ENCODE measurements at places on chromosomes 7 and 10.

- DNase-seq: no peak
Observed at GRCh38 chr7:155378959-155379871, 78.7 kb upstream of the EN2 start.

DNA sequence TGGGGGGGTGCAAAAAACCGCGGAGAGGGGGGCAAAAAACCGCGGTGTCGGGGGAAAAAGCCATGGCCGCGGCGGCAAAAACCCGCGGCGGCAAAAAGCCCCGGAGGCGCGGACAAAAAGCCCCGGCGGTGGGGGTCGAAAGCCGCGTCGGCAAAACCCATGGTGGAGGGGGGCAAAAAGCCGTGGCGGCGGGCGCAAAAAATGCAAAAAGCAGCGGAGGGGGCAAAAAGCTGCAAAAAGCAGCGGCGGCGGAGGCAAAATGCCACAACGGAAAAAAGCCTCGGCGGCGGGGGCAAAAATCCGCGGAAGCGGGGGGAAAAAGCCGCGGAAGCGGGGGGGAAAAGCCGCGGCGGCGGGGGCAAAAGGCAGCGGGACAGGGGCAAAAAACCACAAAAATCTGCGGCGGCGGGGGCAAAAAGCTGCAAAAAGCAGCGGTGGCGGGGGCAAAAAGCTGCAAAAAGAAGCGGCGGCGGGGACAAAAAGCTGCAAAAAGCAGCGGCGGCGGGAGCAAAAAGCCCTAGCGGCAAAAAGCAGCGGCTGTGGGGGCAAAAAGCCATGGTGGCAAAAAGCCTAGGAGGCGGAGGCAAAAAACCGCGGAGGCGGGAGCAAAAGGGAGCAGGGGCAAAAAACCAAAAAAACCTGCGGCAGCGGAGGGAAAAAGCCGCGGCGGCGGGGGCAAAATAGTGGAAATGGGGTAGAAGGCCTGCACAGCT lies 418.9 kb downstream of the ZNF716 start:
- no peak for DNase-seq

DNA sequence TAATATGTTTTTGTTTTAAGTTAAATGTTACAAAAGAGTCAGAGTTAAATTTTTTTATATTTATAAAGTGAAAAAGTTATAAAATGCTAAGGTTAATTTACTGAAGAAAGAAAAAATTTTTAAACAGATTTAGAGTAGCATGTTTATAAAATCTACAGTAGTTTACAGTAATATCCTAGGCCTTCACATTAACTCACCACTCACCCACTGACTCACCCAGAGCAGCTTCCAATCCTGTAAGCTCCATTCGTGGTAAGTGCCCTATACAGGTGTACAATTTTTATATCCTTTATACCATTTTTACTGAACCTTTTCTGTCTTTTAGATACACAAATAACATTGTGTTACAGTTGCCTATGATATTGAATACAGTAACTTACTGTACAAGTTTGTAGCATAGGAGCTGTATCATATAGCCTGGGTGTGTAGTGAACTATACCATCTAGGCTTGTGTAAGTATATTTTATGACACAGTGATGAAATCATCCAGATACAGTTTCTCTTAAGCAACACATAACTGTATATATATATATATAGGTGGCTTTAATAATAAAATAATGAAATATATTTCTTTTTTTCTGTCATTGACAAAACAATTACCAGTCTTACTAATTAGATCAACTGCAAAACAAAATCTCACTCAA lies 79.6 kb downstream of the PTEN start:
- DNase-seq: no peak

- DNase-seq: no peak
Observed at GRCh38 chr7:46079421-46079820, 158.3 kb upstream of the IGFBP3 start.

DNA sequence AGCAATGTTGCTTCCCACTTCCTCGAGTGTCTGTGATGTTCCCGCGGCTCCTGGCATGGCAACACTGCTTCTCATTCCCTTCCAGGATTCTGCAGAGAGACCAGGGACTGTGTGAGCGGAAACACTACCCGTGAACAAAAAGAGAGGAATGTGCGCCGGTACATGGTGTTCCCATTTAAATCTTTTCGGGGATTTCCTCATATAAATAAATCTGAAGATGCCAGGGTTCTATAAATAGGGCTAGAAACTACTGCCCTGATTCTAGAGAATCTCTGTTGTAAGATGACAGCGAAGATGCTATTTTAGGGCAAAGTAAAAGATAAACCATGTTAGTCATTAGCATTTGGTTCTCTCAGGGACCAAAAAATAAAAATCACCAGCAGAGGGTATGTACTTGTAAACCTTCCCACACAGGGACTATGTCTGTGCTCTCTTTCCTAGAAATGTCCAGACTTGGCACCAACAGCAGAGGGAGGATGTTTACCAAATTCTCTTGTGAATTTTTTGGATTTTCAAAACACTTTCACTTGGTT lies 92.2 kb upstream of the DDC start:
- no peak for DNase-seq

- DNase-seq: no peak
Observed at GRCh38 chr10:6607778-6608177, 27.7 kb upstream of the PRKCQ start.

GRCh38 chr7:37359180-37359579 lies 89.5 kb downstream of the ELMO1 start:
- DNase-seq: no peak

GRCh38 chr10:119667562-119668328 lies 16.6 kb downstream of the BAG3 start:
- DNase-seq: no peak

GRCh38 chr7:128453836-128454804 lies 1.6 kb upstream of the HILPDA start:
- no peak for DNase-seq

DNA sequence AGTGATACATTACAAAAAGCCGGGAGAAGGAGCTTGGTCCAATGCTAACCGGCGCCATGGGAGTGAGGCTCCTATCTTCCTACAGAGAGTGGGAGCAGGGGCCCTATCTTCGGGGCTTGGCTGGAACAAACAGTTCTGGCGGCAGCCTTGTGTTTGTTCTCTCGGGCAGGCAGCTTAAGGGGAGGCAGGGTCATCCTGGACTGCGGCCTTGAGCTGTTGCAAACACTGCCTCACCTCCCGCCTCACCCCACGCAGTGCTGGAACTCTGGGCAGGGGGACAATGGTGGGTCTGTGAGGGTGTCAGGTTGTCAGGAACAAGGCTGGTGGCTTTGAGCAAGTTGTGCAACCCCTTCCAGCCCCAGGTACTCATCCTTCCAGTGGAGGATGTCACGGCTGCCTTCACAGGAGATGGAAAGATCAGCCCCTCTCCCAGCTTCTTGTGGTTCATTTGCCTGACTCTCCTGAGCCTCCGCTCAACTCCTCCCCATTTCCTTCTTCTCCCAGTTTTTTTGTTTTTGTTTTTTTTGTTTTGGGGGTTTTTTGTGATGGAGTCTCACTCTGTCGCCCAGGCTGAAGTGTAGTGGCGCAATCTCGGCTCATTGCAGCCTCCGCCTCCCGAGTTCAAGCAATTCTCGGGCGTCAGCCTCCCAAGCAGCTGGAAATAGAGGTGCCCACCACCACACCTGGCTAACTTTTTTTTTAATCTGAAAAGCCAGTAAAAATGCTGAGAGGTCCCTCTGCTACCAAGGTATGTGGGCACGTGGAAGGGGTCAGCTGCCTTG lies 57.4 kb downstream of the SPOCK2 start:
- DNase-seq: no peak

DNA sequence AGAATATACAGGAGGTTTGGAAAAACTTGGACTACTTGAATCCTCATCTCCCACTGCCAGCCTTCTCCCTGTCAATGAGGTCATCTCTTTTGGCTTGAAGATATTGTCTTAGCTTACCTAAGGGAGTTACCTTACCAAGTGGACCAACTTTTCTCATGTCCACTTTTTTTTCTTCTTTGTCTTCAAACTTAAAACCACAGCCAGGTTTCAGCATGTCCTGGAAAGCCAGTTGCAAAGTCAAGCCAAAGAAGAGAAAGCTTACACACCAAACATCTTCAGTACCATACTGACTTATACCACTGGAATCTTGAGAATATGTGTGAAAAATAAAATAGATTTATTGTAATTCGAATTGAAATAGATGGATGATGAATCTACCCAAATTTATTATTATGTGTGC lies 520.5 kb downstream of the HTR7 start:
- no peak for DNase-seq

DNA sequence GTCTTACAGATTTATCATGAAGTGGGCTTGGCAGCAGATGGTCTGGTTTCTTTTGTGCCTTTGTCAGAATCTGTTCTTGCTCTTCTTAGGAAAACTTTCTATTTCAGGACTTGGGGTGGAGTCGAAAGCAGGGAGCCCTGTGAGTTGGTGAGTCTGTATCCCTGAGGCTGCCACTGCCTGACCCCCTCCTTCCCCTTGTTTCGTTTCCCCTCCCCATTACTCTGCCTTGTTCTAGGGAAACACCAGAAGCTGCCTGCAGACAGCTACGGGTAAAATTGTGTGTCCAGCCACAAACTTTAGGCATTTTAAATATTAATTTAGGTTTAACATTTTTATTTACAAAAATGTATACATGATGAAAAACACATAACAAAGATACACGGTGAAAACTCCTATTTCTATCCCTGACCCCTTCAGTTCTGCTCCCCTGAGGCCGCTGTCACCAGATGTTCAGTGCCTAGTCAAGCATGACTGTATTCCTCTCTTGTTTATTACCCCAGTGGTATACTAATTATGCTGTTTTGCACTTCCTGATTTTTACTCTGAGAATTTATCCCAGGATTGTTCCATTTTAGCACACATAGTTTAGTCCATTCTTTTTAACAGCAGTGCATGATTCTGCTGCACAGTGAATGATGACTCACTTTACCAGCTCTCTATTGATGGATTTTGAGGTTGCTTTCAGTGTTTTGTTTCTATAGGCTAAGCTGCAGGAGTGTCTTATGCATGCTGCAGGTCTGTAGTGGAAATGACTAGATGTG lies 9.1 kb downstream of the TSPAN14 start:
- DNase-seq: no peak

DNA sequence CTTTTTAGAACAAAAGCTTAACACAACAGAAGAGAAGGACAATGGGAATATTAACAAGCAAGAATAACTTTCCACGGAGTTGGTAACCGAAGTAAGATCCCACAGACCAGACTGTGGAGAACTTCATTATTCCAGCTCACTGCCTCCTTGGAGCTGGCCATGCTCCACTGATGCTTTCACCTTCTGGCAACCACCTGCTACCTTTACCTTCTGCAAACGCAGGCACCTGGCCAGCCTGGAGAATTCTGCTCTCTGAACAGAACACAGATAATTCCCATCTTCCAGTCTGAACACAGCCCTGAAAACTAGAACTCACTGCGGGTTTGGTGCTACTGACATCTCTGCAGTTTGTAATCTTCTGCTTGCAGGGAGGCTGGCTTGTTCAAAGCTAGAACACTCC lies 66.5 kb downstream of the JAZF1 start:
- no peak for DNase-seq

DNA sequence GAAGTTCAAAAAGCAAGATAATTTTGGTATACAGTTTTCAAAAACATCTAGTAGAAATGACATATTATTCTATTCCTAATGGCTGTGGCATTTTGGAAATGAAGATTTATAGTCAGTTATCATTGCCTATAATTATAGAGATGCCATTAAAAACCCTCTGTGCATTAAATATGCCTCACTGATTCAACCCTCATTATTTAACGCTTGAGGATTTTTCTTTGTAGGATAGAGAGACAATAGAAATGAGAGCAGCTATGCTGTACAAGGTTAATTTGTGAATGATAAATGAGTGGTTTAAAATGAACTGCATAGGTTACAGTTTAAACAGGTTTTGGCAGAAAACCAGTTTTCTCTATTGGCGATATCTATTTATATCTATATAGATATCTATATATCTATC lies 32.2 kb upstream of the SEMA3A start:
- no peak for DNase-seq

- no peak for DNase-seq
Observed at GRCh38 chr10:5530412-5530806, 5.6 kb downstream of the CALML3 start.

- DNase-seq: no peak
Observed at GRCh38 chr7:32507414-32507813, 12.1 kb downstream of the AVL9 start.

GRCh38 chr7:127587663-127588018 lies 570 bp upstream of the ARF5 start:
- DNase-seq: no peak

DNA sequence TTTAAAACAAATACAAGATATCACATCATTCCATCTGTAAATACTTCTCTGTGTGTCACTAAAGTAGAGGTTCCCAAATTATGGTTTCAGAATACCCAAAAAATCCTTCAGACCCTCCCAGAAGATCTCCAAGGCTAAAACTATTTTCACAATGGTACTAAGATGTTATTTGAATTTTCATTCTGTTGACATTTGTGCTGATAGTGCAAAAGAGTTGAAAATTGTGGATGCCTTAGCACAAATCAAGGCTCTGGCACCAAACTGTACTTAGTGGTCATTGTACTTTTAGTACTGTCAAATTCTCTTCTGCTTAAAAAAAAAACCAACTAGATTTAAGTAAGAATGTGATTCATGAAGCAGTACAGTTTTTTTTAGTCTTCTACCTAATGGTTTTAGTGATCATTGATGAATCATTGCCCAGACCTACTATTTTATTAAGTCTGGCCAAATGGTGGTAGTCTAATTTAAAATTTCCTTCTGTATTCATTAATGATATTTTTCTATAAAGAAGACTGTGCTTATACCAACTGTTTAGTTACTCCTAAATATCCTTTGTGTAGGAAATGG lies 50.5 kb downstream of the TPST1 start:
- DNase-seq: no peak

DNA sequence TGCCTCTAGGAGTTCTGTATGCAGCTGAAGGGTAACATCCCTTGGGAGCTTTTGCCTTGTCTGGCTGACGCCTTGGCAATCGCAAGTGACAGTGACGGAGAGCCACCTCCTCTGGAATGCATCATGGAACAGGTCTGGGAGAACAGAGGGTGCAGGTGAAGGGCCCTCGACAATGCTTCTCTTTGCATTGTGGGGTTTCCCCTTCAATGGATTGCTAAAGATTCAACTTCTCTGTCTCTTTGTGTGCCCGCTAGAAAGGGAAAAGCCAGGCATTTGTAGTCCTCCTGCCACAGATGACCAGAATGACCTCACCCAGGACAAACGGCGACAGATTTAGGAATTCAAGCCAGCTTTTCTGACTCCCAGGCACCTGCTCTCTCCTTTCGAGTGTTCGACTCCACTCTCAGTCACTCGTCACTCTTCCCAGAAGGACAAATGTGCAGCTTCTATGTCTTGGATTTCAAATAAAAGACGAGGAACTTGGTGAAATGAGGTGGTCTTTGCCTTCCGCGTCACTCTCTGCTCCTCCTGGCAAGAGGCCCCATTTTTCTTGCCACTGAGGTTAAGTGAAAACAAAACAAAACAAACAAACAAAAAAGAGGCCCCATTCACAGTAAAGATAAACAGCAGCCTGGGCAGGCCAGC lies 26.1 kb downstream of the IL2RA start:
- no peak for DNase-seq

Data from effector CD4-positive, alpha-beta T cell (primary cell).